DMS153 (cell line): ENCODE measurements at places on chromosomes 3 and 15.

DNA sequence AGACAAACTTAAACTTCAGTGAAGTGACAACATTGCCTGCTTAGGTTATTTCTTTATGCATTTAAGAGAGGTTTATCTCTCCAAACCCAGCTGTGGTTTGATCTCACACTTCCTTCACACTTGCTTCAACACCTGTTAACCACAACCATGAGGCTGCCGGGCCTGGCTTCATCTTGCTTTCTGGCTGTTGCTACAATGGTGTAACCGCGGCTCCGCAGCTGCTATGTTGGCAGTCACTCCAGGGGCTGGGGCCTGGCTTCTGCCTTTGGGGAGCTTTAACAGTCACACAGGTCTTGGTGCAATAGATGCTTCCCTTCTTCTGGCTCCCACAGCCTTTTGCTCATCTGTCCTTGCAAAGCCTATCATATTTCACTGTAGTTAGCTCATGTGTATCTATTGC is 72.9 kb upstream of the MNS1 start:
- DNase-seq, result no peak

DNA sequence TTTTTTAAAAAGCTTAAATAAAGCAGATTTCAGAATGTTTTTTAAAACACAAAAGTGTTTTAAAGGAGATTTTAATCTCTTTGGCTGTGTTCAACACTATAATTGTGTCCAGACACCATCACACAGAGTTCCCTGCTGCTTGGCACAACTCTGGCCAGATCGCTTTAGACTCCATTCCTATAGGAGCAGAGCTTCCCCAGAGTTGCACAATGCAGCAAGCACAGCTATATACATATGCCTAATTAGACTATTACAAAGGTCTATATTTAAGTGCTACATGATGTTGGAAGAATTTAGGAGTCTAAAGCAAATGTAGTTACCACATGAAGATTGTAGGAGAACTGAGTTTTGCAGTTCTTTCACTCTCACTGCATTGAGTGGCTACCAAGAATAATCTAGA is 11.2 kb downstream of the SLC9A9 start:
- no peak for DNase-seq

GRCh38 chr3:69300296-69300695 is 85.6 kb downstream of the FRMD4B start:
- DNase-seq, result no peak

- no peak for DNase-seq
Measured at GRCh38 chr3:5473471-5473870, 286.0 kb downstream of the EDEM1 start.

GRCh38 chr3:98029083-98029482 is 6.0 kb downstream of the GABRR3 start:
- no peak for DNase-seq

- DNase-seq, result no peak
Measured at GRCh38 chr15:27855137-27855536, 244.0 kb downstream of the OCA2 start.

DNA sequence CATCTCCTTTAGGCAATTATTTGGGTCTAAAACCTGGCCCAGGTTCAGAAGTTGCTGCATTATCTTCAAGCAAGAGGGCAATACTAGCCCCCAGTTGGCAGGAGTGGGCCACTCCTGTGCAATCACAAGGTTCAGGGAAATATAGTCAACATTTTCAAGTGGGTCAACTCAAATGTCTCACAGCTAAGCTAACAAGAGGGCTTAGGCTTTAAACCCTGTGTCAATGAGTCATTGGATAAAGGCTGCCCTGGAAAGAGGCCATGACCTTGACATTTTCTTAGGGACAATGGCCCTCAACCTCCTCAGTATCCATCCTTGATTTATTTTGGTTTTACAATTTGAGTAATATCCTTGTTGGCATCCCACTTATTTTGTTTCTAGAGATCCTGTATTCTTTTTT is 73.5 kb upstream of the DCP1A start:
- DNase-seq, result no peak

- DNase-seq, result no peak
Measured at GRCh38 chr3:38964646-38965045, 87.1 kb downstream of the SCN11A start.
